GOT3 (cell line): ENCODE measurements at places on chromosomes 2 and 18.

DNA sequence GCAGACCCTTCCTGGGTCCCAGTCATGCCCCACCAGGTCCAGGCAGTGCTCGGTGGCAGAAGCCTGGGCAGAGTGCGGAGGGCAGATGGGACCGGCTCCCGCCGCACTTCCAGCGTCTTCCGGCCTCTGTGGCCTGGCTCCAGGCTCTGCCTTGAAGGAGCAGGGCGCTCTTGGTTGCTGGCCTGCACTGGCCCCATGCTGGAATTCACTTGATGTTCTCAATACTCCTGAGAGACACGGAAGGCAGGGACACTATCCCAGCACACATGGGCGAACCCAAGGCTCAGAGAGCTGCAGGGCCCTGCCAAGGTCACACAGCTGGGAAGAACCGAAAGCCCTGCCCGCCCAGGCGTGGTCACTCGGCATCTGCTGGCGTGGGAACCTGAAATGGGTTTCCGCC, 87.6 kb upstream of the ODC1 start:
- no peak for DNase-seq

- no peak for DNase-seq
Observed at GRCh38 chr18:10518595-10519255, 7.1 kb upstream of the NAPG start.

DNA sequence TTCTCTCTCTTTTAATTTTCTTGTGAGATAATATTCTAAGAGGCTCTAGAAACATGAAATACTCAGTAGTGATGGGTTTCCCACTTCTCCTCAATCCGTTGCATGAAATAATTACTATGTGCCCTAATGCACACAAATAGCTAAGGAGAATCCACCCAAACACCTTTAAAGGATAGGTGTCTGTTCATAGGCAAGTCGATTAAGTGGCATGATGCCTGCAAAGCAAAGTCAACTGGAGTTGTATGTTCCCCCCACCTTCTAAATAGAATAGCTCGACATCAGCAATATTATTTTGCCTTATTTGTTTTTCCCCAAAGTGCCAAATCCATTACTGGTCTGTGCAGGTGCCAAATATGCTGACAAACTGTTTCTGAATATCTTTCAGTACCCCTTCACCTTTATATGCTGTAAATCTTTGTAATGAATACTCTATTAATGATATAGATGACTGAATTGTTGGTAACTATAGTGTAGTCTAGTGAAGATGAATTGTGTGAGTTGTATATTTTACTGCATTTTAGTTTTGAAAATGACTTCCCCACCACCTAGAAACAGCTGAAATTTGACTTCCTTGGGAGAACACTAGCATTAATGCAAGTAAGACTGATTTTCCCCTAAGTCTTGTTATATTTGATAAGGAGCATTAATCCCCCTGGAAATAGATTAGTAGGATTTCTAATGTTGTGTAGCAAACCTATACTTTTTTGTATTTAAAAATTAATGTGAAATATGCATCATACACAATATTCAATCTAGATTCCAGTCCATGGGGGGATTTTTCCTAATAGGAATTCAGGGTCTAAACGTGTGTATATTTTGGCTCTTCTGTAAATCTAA, 9.0 kb downstream of the TBR1 start:
- no peak for DNase-seq

DNA sequence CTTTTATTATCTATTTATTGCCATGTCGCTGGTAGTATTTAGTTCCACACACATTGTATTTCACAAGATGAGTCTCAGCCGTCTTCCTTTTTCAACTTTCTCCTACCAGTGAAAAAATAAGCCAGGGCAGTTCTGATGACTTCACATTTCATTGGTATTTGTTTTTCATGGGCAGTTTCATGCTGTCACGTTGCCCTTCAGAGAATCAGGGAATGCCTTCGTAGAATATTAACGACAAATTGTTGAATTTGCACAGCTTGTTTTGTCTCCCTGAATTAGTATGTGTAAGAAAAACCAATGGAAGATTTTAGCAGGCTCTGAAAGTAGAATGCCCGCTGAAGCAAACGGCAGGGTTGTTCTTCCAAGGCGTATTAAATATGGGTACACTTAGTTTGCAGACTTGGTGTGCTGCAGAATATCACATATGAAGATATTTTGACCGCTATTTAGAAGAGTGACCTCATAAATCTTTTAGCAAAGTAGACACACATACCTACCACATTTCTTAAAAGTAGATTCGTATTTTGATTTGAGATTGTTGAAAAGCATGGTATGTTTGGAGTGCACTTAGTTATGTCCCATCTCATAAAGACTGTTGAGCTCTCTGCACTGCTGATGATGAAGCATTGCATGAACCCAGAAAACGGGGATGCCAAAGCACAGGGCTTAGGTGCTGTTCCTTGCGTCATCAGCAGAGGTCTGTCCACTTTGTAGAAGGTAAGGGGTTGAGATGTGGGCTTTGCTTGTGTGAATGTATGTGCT, 2.9 kb downstream of the NEDD4L start:
- DNase-seq = no peak

DNA sequence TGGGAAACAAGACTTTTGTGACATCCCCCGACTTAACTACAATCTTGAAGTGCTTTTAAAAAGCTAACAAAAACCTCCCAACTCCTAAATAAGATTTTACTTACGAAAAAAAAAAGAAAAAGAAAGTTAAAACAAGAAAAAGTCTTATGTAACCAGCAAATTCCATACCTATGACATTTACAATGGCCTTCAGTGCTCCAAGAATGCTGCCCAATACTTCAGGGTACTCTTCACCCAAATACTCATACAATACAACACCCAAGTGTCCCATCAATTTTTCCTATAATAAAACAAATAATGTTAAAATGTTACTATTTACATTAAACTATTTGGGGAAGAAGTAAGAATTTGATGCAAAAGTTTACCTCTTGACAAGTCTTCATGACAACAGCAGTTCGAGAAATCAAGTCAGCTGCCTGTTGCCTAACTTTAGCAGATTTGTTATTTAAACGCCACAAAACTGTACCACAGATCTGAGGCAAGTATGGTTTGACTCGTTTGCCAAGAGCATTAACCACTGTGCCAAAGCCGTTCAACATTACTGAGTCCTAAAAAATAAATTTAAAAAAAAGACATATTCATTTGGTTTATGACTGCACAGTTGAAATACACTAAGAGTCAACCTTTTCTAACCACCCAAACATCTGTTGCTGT, 34.8 kb downstream of the SF3B1 start:
- DNase-seq = no peak

GRCh38 chr2:231241755-231242507, 43.5 kb downstream of the ARMC9 start:
- no peak for DNase-seq

GRCh38 chr2:41970988-41971660, 76.7 kb upstream of the PKDCC start:
- DNase-seq = no peak

- no peak for DNase-seq
Observed at GRCh38 chr2:236531195-236531594, 38.4 kb upstream of the ACKR3 start.
